Activated T-helper 1 cell treated with anti-CD3 and anti-CD28 coated beads, Interleukin-12 subunit alpha, Interleukin-12 subunit beta, Interleukin-2, Interleukin-4 antibody, amounts not matched to agents 30 ng/mL and 10 ng/mL and 1 ng/mL, durations not matched to agents 14 hours and 24 hours and 36 hours (primary cell): ENCODE measurements at places on chromosomes 3 and 15.

DNA sequence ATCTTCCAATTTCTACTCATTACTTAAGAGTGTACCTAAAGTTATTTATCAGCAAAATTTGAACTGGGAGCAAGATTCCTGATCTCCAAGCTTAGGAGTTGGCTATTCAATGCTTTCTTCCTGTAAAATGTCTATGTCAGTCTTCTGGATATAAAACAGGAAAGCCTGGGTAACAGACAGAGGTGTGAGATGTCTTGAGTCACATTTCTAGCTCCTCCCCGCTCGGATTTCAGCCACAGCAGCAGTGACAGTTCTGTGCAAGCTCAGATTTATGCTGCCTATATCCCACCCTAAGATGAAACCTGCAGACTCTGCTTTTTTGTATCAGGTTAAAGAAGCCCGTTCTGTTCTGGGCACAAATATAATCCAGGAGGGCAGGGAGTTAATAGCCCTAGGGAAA lies 2.1 kb upstream of the ARMC8 start:
- no peak for DNase-seq

GRCh38 chr15:72098040-72098439 lies 19.9 kb downstream of the MYO9A start:
- no peak for DNase-seq

- no peak for DNase-seq
These were observed 30.9 kb downstream of the FNDC3B start for GRCh38 chr3:172070269-172070668.

GRCh38 chr3:73270839-73271483 lies 209.5 kb downstream of the EBLN2 start:
- DNase-seq: no peak

DNA sequence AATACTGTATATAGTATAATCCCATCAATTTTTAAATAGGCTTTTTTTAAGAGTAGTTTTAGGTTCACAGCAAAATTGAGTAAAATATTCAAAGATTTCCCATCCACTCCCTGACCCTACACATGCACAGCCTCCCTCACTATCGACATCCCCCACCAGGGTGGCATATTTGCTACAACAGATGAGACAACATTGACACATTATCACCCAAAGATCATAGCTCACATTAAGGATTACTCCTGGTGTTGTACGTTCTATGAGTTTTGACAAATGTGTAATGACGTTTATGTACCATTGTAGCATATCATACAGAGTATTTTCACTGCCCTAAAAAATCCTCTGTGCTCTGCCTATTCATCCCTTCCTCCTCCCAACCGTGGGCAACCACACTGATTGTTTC lies 39.3 kb downstream of the LHFPL4 start:
- no peak for DNase-seq

- no peak for DNase-seq
These were observed 29.8 kb downstream of the RARB start for GRCh38 chr3:25457671-25458419.

GRCh38 chr3:186921578-186921977 lies 8.7 kb upstream of the ST6GAL1 start:
- no peak for DNase-seq

DNA sequence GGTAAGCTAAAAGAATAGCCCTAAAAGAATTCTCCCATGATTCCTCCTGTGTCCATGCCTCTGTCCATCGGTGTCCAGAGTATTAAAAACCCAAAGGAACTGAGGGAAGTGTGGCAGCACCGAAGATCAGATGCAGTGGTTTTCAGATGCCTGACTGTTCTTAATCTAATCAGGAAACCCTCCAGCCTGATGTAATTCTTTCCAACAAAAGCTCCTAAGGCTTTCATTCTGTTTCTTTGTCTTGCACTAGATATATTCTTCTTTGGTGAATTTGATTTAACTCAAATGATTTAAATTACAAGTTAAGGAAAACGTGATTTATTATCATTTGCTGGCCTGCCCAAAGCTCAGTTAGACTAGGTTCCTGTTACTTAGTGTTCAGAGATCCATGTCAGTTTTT lies 71.2 kb downstream of the ARHGAP31 start:
- DNase-seq: no peak

DNA sequence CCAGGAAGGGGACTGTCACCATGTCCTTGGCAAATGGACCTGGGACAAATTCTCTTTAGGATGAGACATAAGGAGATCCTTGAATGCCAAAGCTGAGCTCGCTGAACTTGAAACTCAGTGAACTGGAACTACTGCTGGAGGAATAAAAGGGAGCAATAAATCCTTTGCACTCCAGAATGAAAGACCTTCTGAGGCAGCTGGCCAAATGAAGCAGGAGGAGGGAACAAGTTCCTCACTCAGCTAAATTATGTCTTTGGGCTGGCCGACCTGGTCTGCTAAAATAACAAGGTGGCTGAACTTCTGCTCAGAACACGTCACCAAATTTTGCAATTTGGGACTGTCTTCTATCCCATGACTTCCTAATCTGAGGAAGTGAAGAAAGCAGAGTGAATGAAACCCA lies 314.7 kb downstream of the LPP start:
- DNase-seq: no peak

DNA sequence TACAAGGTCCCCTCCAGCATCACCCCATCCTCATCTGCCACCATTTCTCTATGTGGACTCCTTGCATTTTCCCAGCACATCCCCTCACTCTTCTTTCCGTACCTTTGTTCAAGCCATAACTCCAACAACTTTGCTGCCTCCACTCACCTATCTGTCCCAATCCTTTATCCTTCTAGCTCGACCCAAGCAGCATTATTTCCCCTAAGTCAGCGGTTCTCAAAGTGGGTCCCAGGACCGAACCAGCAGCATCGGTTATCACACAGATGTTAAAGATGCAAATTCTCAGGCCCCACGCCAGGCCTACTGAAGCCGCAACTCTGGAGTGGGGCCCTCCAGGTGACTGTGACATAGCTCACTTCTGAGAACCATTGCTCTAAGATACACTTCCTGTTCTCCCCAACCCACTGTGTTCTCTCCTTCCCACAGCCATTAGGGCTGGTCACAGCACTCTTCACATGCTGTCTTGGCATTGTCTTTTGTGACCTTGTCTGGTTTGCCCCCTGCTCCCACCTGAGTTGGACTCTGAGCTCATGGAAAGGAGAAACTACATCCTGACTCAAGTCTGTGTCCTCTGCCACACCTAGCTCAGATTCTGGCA lies 56.2 kb downstream of the AAGAB start:
- DNase-seq: no peak

GRCh38 chr15:62619526-62619925 lies 423.0 kb upstream of the TPM1 start:
- DNase-seq: no peak

GRCh38 chr15:31555022-31555421 lies 228.4 kb downstream of the KLF13 start:
- DNase-seq: no peak

- DNase-seq: no peak
These were observed 112.8 kb upstream of the TMEM108 start for GRCh38 chr3:132925256-132925930.

- DNase-seq: peak; percentile 5
These were observed 1.7 kb downstream of the B3GNT5 start for GRCh38 chr3:183254487-183255347.

- DNase-seq: no peak
These were observed 190.5 kb downstream of the GREM1 start for GRCh38 chr15:32908135-32908801.

GRCh38 chr3:46024131-46024530 lies 3.2 kb downstream of the XCR1 start:
- DNase-seq: no peak

DNA sequence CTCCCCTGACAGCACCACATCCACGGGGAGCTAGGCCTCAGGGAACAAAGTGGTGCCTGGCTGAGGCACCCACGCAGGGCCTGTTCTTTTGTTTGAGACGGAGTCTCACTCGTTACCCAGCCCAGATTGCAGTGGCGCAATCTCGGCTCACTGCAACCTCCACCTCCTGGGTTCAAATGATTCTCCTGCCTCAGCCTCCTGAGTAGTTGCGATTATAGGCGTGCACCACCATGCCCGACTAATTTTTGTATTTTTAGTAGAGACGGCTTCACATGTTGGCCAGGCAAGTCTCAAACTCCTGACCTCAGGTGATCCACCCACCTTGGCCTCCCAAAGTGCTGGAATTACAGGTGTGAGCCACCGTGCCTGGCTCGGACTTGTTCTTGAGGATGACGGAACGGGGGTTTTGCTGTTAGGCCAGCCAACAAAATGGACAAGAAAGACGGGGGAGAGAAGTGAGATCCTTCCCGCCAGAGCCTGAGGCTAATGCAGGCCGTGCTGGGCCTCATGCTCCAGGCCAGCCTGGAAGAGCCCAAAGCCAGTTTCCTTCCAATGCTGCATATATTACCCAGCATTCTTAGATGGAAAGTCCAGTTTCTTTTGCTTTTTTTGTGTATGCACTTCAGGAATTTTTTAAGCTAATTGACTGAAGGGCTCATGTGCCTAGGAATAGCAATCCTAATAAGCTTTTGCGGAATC lies 28.1 kb upstream of the FURIN start:
- no peak for DNase-seq

- DNase-seq: no peak
These were observed 1487.0 kb upstream of the GBE1 start for GRCh38 chr3:83248454-83248853.

GRCh38 chr3:184648636-184649035 lies 63.2 kb downstream of the MAGEF1 start:
- no peak for DNase-seq

GRCh38 chr15:59746777-59747176 lies 57.7 kb upstream of the BNIP2 start:
- no peak for DNase-seq

DNA sequence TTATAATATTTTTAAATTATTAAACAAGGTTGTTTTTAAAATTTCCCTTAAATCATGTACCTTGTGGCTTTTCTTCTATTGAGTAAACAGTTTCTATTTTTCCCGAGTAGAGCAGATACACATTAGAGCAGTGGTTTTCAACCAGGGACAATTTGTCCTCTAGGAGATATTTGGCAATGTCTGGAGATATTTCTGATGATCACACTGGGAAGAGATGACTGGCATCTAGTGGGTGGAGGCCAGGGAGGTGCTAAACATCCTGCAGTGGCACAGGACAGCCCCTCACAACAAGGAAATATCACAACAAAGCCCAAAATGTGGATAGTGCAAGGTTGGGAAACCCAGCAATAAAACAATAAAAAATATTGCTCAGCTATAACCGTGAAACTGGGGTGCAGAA lies 113.0 kb upstream of the PTPRG start:
- DNase-seq: no peak

DNA sequence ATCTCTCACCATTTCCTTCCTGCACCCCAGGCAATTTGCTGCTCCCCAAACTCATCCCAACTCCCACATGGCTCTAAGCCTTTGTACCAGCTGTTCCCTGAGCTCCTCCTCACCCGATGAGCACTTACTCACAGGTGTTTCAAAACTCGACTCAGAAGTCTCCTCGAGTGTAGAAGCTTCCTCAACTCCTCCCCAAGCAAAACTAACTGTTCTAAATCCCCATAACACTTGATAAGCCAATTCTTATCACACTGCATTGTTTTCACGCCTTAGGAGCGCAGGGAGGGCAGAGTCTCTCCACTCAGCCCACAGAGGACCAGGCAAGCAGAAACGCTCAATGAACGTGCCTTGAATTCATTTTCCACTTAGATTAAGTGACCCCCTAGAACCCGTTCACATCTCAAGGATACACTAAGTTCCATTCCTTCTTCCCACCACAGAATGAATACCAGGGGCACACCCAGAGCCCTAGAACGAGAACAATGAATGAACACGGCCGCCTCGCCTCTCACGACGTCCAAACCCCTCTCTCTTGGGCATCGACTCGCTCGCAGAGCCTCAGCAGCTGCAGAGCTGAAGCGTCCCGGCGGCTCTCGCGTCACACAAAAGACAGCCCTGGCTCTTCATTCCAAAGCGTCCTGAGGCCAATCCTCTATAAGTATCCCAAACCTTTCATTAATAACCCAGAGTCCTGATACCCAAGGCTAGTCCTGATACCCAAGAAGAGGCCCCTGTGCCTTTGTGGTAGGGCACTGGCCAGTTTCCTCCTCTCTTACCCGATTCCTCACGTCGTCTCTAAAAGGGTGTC lies 1.1 kb downstream of the RAF1 start:
- peak; percentile 13 for DNase-seq
